Motor neuron (in vitro differentiated cells): ENCODE measurements at places on chromosomes 1 and 21. TPM values are rescaled to one million over a fixed set of nuclear protein-coding genes. Genes with fewer than 3 reads are reported as not detected.

The MATN1 gene
- 1.1 and 1.8 TPM in 2 replicates for total RNA-seq

GRCh38 chr1:181175356-181175910 lies 86.9 kb downstream of the IER5 start:
- no peak for ATAC-seq

The VCAM1 gene
- 58.7 and 62.8 TPM in 2 replicates for total RNA-seq

The HENMT1 gene
- total RNA-seq, result 1.00 and 1.3 TPM in 2 replicates

GRCh38 chr1:33055210-33056008 lies 18.7 kb upstream of the AK2 start:
- peak; percentile 96 for ATAC-seq

GRCh38 chr1:36351227-36351977 lies 28.0 kb upstream of the EVA1B start:
- peak; percentile 84 for ATAC-seq

- ATAC-seq, result no peak
Observed at GRCh38 chr1:234270581-234271242, 102.5 kb upstream of the COA6 start.

- ATAC-seq, result peak; percentile 26
Observed at GRCh38 chr1:199898654-199899053, 128.9 kb upstream of the NR5A2 start.

The UTS2 gene
- total RNA-seq, result not detected in 2 replicates

- no peak for ATAC-seq
Observed at GRCh38 chr1:44860891-44861425, 17.9 kb upstream of the PTCH2 start.

The FAM72D gene
- total RNA-seq, result 0.81 and 0.92 TPM in 2 replicates

- ATAC-seq, result no peak
Observed at GRCh38 chr1:236356141-236356540, 37.9 kb upstream of the EDARADD start.

The GBP2 gene
- total RNA-seq, result 0.05 and 0.44 TPM in 2 replicates

The CASQ2 gene
- total RNA-seq, result 0.54 TPM in 1 of 2 replicates, not detected in the other

GRCh38 chr1:47752559-47752958 lies 244.6 kb downstream of the TRABD2B start:
- no peak for ATAC-seq

The NPPB gene
- 0.88 and 1.6 TPM in 2 replicates for total RNA-seq

The RGS13 gene
- 0.41 and 0.73 TPM in 2 replicates for total RNA-seq

- ATAC-seq, result no peak
Observed at GRCh38 chr1:226479474-226479873, 69.1 kb upstream of the STUM start.

- peak; percentile 80 for ATAC-seq
Observed at GRCh38 chr1:198030682-198031081, 113.5 kb downstream of the LHX9 start.
